ENCODE measurements at places on chromosomes 12 and 14.

DNA sequence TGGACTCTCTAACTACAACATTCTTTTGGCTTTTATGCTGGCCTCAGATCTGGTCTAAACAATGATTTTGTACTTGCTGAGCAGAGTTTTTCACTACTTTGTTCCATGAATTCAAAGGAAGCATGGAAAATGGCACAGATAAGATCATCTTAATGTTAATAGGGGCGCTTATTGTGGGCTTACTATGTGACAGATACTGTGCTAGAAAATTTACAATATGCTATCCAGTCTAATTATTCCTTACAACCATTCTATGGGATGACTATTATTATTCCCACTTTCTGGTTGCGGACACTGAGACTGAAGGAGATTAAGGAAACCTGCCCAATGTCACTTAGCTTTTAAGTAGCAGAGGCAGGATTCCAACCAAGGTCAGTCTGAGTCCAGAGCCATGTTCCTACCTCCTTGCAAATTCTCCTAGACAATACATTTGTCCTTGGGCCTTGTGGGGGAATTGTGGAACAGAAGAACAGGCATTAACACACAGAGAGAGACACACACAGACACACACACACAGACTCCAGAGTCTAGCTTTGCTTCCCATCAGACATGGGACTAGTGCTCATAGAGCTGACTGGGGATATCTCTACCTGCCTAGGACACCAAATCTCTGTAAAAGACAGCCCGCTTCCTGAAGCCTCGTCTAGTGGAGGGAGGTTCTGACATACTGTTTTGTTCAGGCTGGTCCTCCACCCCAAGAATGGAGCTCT, 107.7 kb downstream of the SLC38A1 start:
- no peak for DNase-seq

GRCh38 chr12:51874000-51874399, 13.9 kb upstream of the ANKRD33 start:
- DNase-seq, result no peak

DNA sequence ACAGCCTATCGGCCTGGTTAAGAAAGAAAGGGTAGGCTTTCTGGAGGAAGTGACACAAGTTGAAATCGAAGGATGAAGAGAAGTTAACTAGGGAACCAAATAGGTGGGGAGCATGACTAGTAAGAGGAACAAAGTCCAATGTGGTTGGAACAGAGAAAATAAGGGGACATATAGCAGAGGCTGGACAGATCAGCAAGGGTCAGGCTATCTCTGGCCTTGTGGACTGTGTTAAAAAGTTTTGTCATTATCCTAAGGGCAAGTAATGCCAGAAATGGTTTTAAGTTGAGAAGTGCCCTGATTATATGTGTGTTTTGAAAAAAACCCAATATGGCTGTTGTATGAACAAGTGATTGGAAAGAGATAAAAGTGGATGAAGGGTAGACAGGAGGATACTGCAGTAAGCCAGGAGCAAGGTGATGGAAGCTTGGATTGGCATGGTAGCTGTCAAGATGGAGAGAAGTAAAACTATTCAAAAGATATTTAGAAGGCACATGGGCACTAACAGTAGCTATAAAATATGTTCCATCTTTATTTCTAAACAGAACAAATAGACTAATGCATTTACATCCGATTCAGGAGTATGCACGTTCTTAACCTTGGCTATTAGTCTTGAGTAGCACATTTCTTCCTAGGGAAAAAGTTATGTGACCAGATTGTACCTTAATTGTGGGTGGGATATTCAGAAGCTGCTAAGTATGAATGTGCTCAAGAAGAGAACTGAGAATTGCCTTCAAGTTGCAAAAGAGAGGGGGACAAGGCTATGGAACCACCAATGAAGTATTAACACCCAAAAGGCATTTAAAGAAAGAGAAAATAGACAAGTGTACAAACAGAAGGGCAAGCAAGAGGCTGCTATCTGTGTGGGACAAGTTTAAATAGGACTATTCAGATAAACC, 46.8 kb upstream of the OR5AU1 start:
- no peak for DNase-seq

DNA sequence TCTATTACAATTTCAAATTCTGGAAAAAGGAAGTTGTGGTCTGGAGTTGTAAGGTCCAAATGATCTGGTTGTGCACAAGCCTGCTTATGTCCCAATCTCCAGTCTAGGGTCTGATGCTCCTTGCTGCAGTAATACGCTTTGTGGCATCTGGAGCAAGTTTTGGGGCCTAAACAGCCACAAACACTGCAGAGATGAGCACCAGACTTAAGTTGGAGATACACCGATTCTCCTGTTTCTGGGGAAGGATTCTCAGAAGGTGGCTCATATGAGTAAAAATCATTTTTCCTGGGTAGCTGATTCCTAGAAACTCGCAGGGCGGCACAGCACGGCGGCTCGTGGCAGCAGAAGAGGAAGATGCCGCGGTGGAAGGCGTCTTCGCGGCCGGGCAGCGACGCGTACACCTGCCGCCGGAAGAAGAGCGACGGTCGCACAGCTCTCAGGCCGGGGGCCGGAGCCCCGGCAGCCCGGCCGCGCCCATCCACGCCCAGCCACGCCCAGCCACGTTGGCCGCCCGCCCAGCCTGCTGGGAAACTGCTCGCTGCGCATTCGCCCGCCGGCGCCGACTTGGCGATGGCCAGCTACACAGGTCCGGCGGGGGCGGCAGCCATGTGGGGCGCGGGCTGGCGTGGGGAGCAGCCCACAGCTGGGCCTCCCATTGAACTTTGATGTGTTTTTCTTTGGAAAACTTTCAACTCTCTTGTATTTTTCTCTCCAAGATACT, 129.0 kb downstream of the ASCL4 start:
- DNase-seq, result no peak
